ENCODE measurements at places on chromosomes 2 and 18. TPM values are rescaled to one million over a fixed set of nuclear protein-coding genes. Genes with fewer than 3 reads are reported as not detected.

Gene OBSL1
- 69.1 TPM for total RNA-seq

Gene TAF4B
- 1.9 TPM for total RNA-seq

Gene KRCC1
- total RNA-seq, result 24.8 TPM

Gene SLC14A1
- 81.0 TPM for total RNA-seq

Gene SAG
- not detected for total RNA-seq

Gene TANC1
- total RNA-seq, result 26.8 TPM

Gene LIMS4
- total RNA-seq, result 3.6 TPM

Gene IL37
- total RNA-seq, result not detected

Gene VIT
- 2.3 TPM for total RNA-seq

Gene ASXL3
- total RNA-seq, result 0.66 TPM

Gene ABCG8
- total RNA-seq, result not detected

Gene MRPL44
- 33.9 TPM for total RNA-seq

Gene OSR1
- total RNA-seq, result 19.5 TPM

Gene USP34
- 111 TPM for total RNA-seq

Gene QPCT
- 19.7 TPM for total RNA-seq

Gene INHBB
- not detected for total RNA-seq

Gene EPAS1
- total RNA-seq, result 71.1 TPM

Gene UPP2
- not detected for total RNA-seq

Gene MAP3K19
- total RNA-seq, result not detected

Gene POTEE
- total RNA-seq, result not detected

Gene HOXD13
- not detected for total RNA-seq

Gene FIGN
- total RNA-seq, result 1.2 TPM

Gene FAM124B
- total RNA-seq, result 0.44 TPM

Gene KCMF1
- 74.6 TPM for total RNA-seq

Gene DHRS9
- not detected for total RNA-seq

Gene METTL4
- 11.1 TPM for total RNA-seq

Gene SNTG2
- total RNA-seq, result not detected

Gene SIX3
- total RNA-seq, result not detected

Gene GYPC
- 71.0 TPM for total RNA-seq

Gene PMAIP1
- 11.3 TPM for total RNA-seq

Gene ANKRD62
- total RNA-seq, result not detected

Gene KANSL1L
- total RNA-seq, result 27.3 TPM
